ENCODE measurements at places on chromosomes 4 and X. TPM values are rescaled to one million over a fixed set of nuclear protein-coding genes. Genes with fewer than 3 reads are reported as not detected.

ZCCHC4 gene
- 12.7 TPM for total RNA-seq

RNF150 gene
- 23.1 TPM for total RNA-seq

RTL3 gene
- total RNA-seq: not detected

SGMS2 gene
- total RNA-seq: 6.9 TPM

PDGFC gene
- total RNA-seq: 42.5 TPM

DNA sequence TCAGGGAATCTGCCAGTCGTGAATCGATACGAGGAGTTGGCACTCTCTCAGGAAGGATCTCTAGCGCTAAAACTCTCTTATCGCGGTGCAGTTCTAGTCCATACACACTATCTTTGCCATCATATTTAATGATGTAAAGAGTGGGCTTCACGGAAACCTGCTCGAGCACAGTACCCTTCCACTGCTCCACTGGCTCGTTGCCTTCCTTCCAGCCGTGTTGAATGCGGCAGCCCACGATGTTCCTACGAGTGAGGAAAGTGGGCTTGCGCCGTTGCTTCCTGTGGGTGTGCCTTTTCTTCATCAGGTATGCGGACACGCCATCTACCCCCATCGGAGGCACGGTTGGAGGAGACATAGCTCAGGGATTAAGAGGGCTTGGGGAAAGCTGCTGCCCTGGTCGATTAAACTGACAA is 661 bp downstream of the SPIN4 start:
- no peak for DNase-seq

DNA sequence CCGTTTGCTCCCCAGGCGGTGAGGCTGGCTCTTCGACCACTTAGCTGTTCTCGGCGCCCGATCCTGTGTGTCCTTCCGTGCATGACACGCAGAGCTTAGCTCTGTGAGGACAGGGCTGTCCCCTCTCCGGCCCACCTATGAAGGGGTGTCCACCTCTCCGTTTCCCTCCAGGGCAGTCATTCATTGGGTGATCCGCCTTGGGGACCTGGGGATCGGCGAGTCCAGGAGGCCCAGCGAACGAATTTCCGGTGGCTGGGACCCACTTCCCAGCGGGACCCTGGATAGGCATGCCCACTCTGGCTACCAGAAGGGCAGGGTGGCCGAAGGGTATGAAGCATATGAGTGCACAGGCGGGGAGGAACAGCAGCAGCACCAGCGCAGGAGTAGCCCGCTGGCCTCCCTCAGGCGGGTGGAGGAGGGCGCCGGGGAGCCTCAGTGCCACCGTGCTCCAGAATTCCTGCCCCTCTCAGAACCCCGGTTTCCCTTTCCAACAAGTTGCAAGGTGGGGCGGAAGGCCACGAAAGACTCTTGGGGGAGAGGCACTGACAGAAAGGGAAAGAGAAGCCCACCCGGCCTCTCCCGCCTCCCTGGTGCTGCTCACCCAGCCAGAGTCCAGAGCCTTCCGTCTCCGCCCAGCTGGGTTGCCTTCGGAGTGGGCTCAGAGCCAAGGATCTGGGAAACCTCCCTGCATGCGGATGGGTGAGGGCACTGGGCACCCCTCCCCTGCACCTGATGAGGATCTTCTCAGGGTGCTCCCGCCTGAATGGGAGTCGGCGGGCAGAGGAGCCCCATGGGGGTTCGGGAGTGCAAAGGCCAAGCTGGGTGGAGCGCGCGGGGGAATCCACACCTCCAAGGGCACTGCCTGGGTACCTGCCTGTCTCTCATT is 8.6 kb downstream of the HMX1 start:
- DNase-seq: no peak

DNA sequence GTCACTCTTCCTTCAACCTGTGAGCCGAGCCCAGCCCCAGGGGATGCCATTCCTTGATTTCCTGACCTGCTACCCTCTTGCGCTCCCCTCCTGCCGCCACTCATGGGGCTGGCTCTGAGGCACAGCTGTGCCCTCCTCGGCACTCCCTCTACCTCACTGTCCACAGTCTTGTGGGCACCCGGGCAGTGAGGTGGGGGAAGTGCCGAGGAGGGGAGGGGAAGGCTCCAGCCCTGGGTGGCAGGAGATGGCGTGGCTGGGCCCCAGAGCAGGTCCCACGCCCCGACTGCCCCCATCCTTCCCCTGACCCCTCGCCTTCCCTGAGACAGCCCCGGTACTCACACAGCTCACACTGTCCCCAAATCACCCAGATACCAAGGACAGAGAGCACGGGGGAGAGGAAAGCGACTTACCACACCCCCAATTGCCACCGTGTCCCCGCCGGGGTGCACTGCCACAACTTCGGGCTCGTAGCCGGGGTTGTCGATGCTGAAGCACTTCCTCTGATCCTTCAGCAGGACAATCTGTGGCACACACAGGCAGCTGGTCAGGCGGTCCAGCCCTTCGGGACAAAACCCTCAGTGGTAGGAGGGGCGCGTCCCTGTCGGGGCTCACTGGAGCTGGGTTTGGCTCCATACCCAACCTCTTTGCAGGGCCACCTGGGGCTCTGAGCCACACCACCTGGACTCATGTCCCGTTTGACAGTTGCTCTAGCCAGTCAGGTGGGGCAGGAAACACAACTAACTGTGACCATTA is 37.9 kb downstream of the WDR1 start:
- DNase-seq: no peak

GRCh38 chr4:177391287-177391686 is 51.0 kb downstream of the AGA start:
- DNase-seq: no peak

- no peak for DNase-seq
These were observed 475.3 kb downstream of the EPHA5 start for GRCh38 chr4:65195002-65195401.

- no peak for DNase-seq
These were observed 82.0 kb upstream of the PITX2 start for GRCh38 chr4:110704748-110705439.

DNA sequence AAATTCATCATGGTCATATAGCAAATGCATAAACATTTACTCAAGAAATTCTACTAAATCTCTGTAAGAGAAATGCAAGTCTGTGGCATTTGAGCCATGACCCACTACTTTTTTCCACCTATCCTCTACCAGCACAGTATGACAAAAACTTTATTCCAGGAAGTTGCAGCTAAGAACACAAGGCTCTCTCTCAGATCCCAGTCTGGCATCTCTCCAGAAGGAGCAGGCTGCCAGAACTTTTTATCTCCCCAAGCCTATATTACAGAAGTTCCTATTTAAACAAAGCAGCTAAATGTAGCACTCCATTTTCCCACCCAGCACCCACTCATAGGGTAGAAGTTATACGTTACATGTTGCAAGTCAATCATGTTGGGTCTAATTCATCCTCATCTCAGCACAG is 49.3 kb upstream of the EPGN start:
- DNase-seq: no peak

GRCh38 chrX:119398587-119398973 is 556 bp upstream of the SLC25A43 start:
- DNase-seq: no peak

- DNase-seq: no peak
These were observed 58.2 kb upstream of the WDFY3 start for GRCh38 chr4:85024671-85025070.

- DNase-seq: no peak
These were observed 222.4 kb downstream of the GPAT3 start for GRCh38 chr4:83758285-83758684.

GRCh38 chr4:169971456-169972015 is 54.7 kb downstream of the MFAP3L start:
- DNase-seq: no peak

- DNase-seq: no peak
These were observed 90.4 kb upstream of the RASGEF1B start for GRCh38 chr4:81562093-81562492.

DNA sequence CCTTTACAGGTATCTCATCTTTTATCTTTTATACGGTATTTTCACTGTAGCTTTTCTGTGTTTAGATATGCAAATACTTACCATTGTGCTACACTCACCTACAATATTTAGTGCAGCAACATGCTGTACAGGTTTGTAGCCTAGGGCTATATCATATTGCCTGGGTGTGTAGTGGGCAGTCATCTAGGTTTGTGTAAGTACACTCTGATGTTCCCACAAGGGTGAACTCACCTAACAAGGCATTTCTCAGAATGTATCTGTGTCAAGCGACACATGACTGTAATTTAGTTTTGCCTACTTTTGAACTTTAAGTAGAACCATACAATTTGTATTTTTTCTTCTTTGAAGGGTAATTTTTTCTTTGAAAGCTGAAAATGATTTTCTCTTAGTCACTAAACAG is 54.2 kb upstream of the SLC10A4 start:
- no peak for DNase-seq

- no peak for DNase-seq
These were observed 1092.3 kb downstream of the ARAP2 start for GRCh38 chr4:35151816-35152572.

DNA sequence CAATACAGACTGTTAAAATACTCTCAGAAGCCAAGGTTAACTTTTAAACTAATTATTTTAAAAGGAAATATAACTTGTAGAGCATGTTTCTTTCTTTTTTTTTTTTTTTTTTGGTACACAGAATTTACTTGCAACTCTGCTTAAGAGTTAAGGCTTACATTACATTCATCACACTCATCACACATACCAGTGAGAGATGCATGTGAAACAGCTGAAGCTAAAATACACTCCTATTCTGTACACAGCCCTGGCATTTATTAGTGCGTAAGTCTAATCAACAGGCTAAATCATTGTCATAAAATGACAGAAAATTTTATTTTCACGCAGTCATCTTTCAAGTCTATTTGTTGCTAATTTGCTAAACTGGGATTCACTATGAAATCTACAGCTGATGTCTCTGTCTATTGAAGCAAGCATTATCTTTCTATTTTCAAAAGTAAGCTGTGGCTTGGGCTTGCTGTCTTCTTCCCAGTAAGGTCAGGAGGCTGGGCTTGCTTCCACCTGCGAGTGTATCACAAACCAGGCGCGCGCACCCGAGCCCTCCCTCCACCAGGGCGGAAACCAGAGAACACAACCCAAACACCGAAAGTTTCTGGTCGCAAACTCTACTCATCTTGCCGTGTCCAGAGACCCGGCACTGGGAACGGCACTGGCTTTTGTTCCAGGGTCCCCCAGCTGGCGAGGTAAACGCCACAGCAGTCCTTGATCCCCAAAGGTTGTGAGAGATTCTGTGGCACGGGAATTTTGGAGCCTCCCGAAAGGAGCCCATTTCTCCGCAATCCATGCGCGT is 3.9 kb downstream of the MAML3 start:
- peak; percentile 46 for DNase-seq

DNA sequence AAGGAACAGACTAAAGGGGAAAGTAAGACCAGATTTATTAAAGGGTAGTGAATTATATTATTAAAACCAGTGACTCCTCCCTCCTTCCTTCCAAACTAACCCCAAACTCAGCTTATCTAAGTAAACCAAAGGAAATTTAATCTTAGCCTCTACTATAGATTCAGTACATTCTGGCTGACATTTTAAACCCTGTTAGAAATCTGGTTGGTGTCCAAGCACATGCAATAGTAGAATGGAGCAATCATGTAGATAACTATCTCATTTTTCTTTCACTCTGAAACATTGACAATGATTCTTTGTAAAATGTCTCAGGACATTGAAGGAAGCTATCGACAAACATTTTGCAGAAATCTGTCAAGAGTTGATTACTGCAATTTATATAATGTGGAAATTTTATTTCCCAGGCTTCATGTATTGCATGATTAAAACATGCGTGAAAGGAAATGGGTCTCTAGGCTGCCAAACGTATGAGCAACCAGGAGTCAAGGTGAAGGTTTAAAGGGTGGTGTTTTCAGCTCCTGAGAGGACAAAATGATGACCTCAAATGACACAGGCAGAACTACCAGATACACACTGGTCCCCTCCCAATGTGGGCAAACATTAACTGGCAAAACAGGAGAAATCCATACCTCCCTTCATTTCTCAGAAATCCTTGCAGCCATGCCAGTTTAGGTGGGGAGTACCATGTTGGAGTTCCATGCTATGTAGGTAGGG is 58.2 kb upstream of the RBM47 start:
- no peak for DNase-seq

DNA sequence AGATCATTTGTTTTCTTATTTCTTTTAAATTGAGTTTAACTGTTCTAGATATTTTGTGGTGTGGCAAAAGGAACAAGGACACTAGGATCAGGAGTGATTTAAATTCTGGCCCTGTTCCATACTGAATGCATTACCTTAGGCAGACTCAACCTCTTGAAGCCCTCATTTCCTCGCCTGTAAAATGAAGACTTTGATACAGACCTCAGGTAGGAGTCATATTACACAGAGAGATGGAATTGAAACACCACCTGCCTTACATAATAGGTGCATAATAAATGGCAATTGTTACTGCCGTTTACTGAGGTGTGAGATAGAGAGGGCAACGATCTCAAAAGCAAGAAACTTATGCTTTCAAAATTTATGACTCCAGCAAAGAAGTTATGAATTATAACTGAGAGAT is 28.2 kb upstream of the RASSF6 start:
- DNase-seq: no peak

GRCh38 chr4:67558493-67558892 is at the start of gene STAP1:
TSS of gene STAP1 (plus strand) at chr4:67558727. CDS start at chr4:67558810, 83 bp downstream.
- no peak for DNase-seq

DNA sequence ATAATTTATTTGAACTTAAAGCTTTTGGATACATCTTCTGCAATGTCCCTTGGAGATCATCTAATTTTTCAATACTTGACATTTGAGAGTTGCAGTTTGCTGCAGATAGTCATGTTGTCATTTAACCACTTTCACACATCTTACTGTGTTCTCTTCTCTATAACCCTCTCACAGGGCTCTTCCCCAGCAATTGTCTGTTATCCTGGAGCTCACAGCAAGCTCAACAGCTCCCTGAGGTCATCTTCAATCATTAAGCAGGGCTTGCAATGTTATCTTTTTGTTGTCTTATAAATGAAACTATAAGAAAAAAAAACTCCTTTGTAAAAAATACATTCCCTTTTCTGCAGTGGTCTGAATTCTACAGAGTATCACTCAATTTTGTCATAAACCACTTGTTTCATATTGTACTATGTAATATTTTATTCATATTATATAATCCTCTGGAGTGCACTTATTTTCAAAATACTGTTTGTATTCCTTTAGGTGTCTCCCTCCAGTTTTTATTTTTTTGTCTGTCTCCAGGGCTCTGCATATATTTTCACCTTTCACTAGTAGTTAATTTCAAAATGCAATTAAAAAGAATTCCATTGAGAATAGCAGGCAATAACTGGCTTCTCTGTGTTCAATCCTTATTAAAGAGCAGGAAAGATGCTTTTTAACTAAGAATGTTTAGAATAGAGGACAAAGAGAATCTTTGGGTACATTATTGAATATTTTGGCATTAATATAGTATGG is 106.3 kb upstream of the ARSJ start:
- DNase-seq: no peak

DNA sequence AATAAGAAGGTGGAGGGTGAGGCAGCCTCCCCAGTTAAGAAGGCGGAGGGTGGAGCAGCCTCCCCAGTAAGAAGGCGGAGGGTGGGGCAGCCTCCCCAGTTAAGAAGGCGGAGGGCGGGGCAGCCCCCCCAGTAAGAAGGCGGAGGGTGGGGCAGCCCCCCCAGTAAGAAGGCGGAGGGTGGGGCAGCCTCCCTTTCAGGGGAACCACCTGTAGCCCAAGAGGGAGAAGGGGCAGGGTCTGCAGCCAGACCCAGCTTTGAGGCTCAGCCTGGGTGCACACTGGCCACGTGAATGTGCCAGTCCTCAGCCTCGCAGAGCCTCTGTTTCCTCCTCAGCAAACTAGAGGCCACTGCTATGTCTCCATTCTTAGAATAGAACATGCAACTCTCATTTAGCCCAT is 52.6 kb downstream of the HMX1 start:
- no peak for DNase-seq
